Epithelial cell of proximal tubule (primary cell): ENCODE measurements at places on chromosomes 3 and 15. TPM values are rescaled to one million over a fixed set of nuclear protein-coding genes. Genes with fewer than 3 reads are reported as not detected.

Gene GOLGA6B
- 0.35 TPM in 1 of 2 replicates, not detected in the other for total RNA-seq

Gene SEMA6D
- total RNA-seq = 0.51 and 2.6 TPM in 2 replicates

Gene IMPG2
- total RNA-seq = under 0.01 TPM in 2 replicates

Gene KNG1
- total RNA-seq = not detected in 2 replicates

Gene GRAMD1C
- 1.6 and 8.6 TPM in 2 replicates for total RNA-seq

Gene CRTAP
- total RNA-seq = 180 and 193 TPM in 2 replicates

Gene BBX
- total RNA-seq = 27.9 and 35.7 TPM in 2 replicates

Gene C15orf39
- total RNA-seq = 9.6 and 13.7 TPM in 2 replicates

Gene NR2E3
- not detected in 2 replicates for total RNA-seq

Gene CCDC71
- 33.4 and 44.4 TPM in 2 replicates for total RNA-seq

Gene ATRIP
- 5.9 and 9.8 TPM in 2 replicates for total RNA-seq
